NCI-H345 (cell line): ENCODE measurements at places on chromosomes 7 and 10.
A peak's percentile ranks its signal among the peaks of the same experiment; 100 is the strongest.

- DNase-seq, result no peak
These were observed 36.1 kb downstream of the NEUROD6 start for GRCh38 chr7:31304446-31304845.

GRCh38 chr7:41085244-41085643 is 617.6 kb downstream of the INHBA start:
- no peak for DNase-seq

DNA sequence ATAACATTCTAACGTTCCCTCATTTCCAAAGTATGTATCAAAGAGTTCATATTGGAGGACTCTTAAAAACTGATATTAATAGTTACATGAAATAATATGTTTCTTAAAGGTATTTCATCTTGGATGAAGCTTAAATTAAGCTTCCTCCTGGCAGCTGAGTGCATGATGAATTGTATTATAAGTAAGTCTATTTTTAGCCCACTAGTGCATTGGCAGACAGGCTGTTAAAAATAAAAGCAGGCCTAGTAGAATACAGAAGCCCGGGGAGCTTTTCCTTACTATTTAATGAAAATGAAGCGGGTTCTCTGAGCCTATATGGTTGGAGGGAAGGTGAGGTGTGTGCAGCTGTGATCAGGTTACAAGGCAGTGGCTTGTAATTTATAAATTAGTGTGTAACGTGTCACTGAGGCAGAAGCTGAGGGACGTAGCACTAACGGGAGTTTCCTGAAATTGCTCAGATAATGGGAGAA is 130.7 kb upstream of the KMT2E start:
- no peak for DNase-seq

- peak; percentile 58 for DNase-seq
These were observed 150.2 kb downstream of the REEP3 start for GRCh38 chr10:63671317-63671937.

GRCh38 chr10:1483246-1483645 is 254.1 kb downstream of the ADARB2 start:
- no peak for DNase-seq
